Stimulated activated CD8-positive, alpha-beta memory T cell treated with anti-CD3 and anti-CD28 coated beads, Interleukin-7, amount 100 ng/mL, for 24 hours (primary cell): ENCODE measurements at places on chromosomes 5 and 9.

DNA sequence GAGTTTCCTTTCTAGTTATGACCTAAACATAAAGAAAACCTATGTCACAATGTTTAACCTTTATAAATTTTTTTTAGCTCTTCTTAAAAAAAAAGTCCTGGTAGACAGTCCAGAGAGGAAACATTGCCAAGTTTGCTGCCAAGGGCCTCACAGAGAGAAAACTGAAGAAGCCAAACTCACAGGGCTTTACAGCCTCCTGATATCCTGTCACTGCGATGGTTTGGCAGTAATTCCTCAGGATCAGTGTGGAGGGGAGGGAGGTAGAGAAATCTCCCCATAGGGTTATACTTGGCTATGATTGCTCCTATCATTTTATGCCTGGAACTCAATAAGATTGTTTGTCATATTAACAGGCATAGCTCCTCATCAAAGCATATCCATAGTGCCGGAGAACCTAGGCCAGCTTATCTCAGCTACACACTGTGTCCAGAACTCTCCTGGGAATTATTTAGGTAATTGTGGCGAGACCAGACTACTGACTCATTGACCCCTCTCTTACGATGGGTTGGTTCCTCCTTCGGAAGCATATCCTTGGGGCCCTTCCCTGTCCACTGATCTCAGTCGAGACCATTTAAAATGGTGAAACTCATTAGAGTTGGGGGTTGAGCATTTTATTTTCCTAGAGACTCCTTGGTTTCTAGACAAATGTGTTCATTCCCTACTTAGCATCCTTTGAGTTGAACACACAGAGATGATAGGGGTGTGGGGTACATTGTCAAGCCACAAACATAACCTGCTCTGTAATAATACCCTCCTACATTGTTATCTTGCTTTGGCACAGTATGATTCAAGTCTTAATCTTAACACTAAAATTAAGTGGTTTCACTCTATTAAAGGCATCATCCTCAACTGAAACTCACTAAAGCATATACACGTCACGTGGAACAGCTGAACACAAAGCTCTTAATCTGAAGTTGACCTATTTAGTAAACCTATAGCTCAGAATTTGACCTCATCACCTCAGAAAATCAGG is 53.4 kb upstream of the TMC1 start:
- DNase-seq = no peak

GRCh38 chr9:133163504-133164172 is at the start of gene GBGT1:
TSS of gene GBGT1 (minus strand) at chr9:133163914. CDS start at chr9:133162412, 1,502 bp downstream.
- DNase-seq = no peak

DNA sequence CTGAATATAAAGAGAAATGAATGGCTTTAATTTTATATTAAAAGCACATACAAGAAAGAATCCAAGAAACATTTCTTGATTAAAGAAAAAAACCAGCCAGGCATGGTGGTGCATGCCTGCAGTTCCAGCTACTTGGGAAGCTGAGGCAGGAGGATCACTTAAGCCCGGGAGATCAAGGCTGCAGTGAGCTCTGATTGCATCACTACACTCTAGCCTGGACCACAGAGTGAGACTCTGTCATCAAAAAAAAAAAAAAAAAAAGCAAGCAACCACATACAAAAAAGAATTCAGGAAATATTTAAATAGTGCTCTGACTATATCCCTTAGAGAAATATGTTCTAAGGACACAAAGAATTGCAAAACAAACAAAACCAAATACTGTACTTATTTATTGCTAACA is 2.5 kb upstream of the PLAC8L1 start:
- no peak for DNase-seq

DNA sequence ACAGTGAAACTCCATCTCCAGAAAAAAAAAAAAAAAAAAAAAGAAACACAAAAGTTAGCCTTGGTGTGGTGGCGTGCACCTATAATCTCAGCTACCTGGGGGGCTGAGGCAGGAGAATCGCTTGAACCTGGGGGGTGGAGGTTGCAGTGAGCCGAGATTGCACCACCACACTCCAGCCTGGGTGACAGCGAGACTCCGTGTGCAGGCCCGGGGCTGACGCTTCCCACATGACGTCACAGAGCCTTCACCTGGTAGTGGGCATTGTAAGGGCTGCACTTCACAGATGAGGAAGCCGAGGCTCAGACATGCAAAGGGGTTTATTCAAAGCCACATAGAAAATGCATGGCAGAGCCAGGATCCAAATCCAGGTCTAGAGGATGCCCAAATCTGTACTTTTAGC is 114.2 kb downstream of the GAPVD1 start:
- no peak for DNase-seq

DNA sequence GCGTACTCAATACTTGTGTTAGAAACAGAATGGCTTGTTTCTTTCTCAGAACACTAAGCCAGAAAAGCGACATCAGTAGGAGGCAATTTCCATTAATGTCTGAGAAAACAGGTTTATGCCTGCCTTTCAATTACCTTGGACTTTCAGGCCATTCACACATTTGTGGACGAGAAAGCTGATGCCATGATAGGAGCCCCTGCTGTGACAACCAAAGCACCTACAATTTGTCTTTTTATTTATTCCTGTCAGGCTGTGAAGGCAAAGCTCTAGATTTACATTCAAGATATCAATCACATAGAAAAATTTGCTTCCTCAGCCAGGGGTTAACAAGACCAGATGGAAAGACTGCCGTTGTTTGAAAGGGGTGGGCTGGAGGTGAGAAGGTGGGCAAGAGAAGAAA is 76.2 kb downstream of the C7 start:
- DNase-seq = no peak

- DNase-seq = no peak
Observed at GRCh38 chr9:136711751-136712689, at the start of gene DIPK1B. TSS of gene DIPK1B (plus strand) at chr9:136712572. CDS start at chr9:136712666, 94 bp downstream.

- DNase-seq = no peak
Observed at GRCh38 chr5:144451187-144451973, 280.7 kb downstream of the KCTD16 start.

DNA sequence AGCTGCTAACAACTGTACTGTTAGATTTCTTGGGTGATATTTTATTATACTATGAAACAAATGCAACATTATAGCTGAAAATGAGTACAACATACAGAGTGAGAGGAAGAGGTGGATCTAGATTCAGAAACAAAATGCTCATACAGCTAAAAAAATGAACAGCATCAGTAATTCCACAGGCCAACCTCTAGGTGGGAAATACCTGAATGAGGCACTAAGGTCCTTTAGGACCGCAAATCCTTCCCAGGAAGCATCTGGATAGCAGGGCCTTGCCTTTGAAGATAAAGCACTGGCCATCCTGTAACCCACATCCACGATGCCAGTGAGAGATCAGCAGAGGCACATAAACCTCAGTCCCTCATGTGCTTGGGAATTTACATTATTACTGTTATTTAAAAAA is 310.8 kb downstream of the YTHDC2 start:
- no peak for DNase-seq

GRCh38 chr9:34665067-34665380 is 2.6 kb upstream of the CCL27 start:
- no peak for DNase-seq

GRCh38 chr9:115058684-115059315 is 59.2 kb downstream of the TNC start:
- no peak for DNase-seq

- DNase-seq = no peak
Observed at GRCh38 chr5:100260968-100261367, 274.2 kb upstream of the FAM174A start.

DNA sequence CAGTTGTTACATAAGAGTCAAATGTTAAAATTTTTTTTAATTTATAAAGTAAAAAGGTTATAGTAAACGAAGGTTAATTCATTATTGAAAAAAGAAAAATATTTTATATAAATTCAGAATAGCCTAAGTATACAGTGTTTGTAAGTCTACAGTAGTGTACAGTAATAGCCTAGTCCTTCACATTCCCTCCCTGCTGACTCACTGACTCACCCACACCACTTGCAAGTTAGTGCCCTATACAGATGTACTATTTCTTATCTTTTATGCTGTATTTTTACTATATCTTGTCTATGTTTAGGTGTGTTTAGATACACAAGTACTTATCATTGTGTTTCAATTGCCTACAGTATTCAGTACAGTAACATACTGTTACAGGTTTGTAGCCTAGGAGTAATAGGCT is 57.6 kb downstream of the MAMDC2 start:
- DNase-seq = no peak

DNA sequence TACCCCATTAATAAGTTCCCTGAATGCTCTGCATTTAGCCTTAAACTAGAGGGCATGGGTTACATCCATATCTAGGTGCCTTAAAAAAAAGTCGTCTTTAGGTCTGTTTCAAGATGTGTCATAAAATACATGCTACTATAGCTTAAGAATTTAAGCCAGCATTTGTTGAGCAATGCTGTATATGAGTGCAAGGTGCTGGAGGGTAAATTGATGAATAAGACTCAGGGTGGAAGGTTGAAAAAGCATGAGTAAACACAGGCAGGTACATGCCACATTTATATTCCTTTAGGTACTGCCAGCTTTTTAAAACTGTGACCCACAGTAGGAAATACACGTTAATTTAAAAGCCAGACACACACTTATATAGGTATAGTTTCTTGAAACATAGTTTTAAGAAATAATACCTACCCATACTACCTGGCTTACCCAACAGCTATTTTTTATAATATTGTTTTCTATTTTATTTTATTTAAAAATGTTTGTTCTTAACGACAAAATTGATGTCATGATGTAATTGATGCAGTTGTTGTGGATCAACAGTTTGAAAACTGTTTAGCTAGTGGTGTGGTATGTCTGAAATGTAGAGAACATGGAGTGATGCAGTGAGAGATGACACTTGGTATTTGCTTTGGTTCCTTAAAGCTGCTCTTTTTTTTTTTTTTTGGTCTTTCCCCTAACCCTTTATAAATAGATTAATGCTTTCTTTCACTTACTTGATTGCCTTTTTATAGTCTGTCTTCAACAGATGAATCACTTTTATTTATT is 3.9 kb downstream of the HMGCR start:
- no peak for DNase-seq

GRCh38 chr9:3360245-3360644 is 165.6 kb downstream of the RFX3 start:
- no peak for DNase-seq

DNA sequence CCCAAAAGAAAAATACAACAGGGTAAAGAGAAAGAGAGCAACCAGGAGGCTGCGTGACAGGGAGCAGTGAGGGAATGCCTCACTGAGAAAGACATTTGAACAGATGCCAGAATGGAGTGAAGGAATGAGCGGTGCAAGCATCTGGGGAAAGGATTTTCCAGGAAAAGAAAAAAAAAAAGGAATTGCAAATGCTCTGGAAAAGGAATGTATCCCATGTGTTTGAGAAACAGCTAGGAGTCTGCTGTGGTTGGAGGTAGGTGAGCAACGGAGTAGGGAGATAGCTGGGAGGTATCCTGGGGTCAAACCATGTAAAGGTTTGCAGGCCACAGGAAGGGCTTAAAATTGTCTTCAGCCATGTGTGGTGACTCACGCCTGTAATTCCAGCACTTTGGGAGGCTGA is 23.6 kb upstream of the CEMIP2 start:
- no peak for DNase-seq

GRCh38 chr5:151146061-151146460 is 11.5 kb downstream of the ANXA6 start:
- DNase-seq = no peak

- DNase-seq = no peak
Observed at GRCh38 chr5:103033696-103034095, 86.2 kb downstream of the GIN1 start.

DNA sequence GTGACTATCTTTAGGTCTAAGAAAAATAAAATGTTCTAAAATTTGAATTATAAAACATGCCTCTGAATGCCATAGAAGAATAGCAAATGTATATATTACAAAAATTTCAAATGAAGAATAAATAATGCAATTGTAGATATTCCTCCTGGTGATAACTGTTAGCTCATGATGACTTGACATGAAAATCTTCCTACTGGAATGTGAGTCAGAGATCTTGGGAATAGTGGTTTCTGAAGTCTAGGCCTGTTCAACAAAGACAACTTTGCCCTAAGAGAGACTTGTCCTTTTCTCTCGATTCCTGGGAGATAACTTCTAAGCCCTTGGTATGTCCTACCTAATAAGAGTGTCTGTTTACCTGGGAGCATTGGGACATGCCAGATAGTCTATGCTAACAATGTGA is 746.3 kb upstream of the RIOK2 start:
- no peak for DNase-seq

GRCh38 chr5:146409054-146409671 is 38.0 kb upstream of the TCERG1 start:
- DNase-seq = no peak

GRCh38 chr9:36798350-36799065 is 225.8 kb downstream of the MELK start:
- DNase-seq = no peak

DNA sequence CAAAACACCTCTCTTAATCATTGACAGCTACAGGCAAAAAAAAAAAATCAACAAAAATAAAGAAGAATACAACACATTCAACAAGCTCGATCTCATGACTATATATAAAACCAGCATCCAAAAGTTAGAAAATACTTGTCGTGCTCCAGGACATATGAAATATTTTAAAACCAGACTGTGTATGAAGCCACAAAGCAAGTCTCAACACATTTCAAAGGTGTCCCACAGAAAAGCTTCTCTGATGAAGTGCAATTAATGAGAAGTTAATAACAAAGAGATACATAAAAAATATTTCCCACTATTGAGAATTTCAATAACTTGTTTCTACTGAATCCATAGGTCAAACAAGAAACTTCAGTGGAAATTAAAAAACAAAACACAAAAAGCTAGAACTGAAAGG is 178.7 kb downstream of the PLK2 start:
- no peak for DNase-seq

GRCh38 chr9:116233160-116233530 is 79.6 kb downstream of the PAPPA start:
- DNase-seq = no peak

GRCh38 chr5:90830058-90830457 is 271.5 kb downstream of the ADGRV1 start:
- DNase-seq = no peak

DNA sequence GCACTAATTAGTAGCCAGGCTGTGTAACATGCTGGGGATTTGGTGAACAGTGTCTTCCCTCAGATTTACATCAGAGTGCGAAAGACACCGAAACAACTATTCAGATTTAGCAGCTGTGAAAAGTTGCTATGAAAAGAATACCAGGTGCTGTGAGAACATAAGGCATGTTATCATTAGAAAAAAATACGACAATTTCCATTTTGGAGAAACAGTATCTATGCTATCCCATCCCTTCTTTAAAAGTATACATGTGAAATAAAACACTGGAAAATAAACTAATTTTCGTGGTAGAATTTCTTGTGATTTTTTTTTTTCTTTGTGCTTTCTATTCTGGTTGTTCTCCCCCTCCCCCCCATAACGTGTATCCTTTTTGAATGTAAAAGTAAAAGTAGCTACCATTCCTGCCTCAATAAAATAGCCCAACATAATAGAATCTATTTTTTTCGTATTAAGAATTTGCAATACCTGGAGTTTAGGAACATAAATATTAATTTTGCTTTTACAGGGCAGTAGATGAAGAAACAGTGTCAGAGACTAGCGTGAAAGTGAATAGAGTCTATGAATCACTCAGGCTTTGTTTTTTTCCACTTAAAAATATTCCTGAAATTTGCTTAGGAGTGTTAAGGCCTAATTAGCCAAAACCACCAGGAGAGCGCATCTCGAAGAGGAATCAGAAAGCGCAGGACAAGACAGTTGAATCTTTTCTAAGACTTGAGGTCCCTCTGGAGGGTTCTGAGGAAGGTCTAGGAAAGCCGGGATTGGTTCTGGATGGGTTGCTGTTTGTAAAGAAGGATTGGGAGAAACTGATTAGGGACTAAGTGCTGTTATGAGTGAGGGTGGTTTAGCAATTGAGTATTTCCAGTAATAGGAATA is 813 bp upstream of the SLU7 start:
- no peak for DNase-seq
